ENCODE measurements at places on chromosomes 4 and X.

- DNase-seq: no peak
These were observed 112.4 kb downstream of the PSAPL1 start for GRCh38 chr4:7322166-7322991.

- no peak for DNase-seq
These were observed 41.6 kb downstream of the TMA16 start for GRCh38 chr4:163536091-163536490.

DNA sequence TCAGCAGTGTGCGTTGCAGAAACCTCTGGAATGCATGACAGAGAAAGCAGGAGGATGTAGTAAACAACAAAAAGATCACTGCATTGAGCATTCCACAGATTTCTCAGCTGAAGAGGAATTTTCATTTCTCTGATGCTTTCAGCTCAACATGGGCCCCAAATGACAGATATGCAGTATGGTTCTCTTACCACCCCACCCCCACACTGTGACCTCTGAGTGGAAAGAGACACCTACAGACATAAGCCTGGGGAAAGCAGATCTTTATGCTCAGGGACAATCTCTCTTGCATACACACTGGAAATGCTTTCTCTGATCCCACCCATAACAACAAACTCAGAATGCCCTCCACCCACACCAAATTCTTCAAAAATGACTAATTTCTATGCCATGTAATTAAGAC lies 983.7 kb upstream of the LCORL start:
- no peak for DNase-seq

DNA sequence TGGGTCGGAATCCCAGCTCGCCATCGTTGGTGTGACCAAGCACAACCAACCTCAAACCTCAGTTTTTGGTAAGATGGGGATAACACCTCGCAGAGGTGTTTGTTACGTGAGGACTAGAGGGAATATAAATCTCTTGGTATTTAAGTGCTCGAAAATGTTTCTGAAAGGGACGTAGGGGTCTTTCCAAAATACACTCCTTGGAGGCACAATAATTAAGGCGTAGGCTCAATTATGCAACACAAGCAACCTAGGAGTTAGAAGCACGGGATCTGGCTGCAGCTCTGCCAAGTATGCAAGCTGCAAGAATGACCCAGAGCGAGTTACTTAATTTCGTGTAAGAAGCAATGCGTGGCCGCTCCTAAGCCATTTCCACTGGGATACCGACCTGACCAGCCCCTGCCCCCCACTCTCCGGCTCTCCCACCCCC lies 552 bp downstream of the ADH5 start:
- peak; percentile 55 for DNase-seq

GRCh38 chrX:16577483-16578029 lies 72.4 kb upstream of the S100G start:
- no peak for DNase-seq

GRCh38 chrX:34656842-34657725 lies at the start of gene TMEM47:
TSS of gene TMEM47 (minus strand) at chrX:34657285. CDS start at chrX:34657029, 256 bp downstream.
- DNase-seq: peak; percentile 12

- DNase-seq: no peak
These were observed 906.8 kb upstream of the NDST4 start for GRCh38 chr4:116020141-116020722.

- no peak for DNase-seq
These were observed 1322.1 kb downstream of the ADGRL3 start for GRCh38 chr4:62522273-62522672.

GRCh38 chr4:86640469-86640868 lies 46.4 kb downstream of the PTPN13 start:
- DNase-seq: no peak

DNA sequence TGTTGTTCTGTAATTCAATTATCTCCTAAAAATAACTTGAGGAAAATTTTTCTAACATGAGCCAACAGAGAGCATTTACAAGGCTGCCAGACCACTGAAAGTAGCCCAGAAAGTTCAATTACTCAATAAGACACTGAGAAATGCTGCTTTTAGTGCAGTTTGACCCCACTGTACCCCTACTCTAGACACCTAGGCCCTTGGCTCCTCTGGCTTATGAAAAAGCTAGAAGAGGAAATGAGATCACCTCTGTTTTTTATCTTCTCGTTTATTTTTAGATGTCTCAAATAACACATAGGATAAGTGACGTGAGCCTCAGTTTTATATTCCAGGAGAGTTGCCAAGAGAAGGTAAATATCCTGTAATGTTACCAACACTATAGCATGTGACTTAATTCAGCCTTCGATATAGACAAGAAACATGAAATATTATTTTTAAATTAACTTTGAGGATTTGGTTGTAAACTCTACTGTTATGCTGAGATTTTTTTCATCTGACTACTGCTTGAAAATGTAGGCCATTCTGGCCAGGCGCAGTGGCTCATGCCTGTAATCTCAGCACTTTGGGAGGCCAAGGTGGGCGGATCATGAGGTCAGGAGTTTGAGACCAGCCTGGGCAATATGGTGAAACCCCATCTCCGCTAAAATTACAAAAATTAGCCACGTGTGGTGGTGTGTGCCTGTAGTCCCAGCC lies 24.4 kb downstream of the TNIP3 start:
- DNase-seq: no peak

- no peak for DNase-seq
These were observed 44.4 kb downstream of the LRBA start for GRCh38 chr4:150970685-150971151.

GRCh38 chr4:106315476-106315967 lies 487 bp downstream of the TBCK start:
- no peak for DNase-seq

DNA sequence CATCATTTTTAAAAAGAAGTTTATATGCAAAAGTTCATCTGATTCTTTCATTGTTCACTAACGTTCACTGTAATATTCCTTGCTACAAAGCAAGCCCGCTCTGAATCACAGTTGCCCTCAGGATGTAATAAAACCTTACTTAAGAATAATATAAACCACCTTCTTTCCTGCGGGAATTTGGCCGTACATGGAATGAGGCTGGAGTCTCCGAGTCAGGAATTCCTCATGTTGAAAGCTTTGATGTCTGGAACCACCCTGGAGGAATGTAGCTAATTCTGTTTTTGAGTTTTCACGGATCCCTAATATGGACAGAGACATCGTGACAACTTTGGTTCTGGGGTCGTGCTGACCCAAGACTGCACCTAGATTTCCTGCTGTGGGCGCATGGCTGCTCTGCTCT lies 58.5 kb downstream of the CRLF2 start:
- DNase-seq: no peak

- no peak for DNase-seq
These were observed 22.8 kb upstream of the FGFR3 start for GRCh38 chr4:1770245-1770644.

DNA sequence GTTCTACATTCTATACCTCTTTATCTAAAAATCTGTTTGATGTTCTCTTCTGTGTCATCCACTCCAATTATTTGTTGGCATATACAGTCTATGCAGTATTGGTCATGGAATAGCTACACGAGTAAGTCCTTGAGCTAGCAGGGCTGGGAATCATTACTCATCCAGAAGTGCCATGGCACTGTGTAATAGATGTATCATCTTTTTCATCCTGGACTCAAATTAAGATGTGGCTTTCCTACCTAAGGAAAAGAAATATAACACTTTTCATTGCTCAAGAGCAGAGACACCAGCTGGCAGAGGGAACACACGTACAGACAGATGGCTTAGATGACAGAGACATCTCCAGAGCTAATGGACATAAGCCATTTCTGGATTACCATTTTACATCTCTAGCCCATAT lies 159.8 kb downstream of the FAM13A start:
- no peak for DNase-seq

- DNase-seq: no peak
These were observed 280.3 kb upstream of the UGT8 start for GRCh38 chr4:114318309-114318708.

GRCh38 chr4:32988165-32988811 lies 2268.1 kb downstream of the PCDH7 start:
- no peak for DNase-seq

GRCh38 chr4:94284889-94285288 lies 57.7 kb downstream of the HPGDS start:
- no peak for DNase-seq

DNA sequence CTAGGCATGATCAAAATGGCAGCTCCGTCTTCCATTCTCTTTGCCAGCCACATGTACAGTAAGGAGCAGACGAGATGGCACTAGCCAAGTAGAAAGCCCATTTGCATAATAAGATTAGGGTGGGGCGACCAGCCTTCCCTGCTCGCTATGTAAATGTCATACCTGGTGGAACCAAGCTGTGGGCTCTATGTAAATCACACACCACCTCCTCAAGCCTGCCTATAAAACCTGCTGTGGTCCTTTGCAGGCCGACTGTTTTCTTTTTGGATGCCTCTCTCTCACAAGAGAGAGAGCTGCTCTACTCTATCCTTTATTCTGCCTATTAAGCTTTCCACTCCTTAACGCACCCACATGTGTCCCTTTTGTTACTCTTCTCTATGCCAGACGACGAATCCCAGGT lies 1472.7 kb downstream of the ARAP2 start:
- no peak for DNase-seq

GRCh38 chr4:127545271-127545670 lies 87.5 kb upstream of the INTU start:
- DNase-seq: no peak

GRCh38 chr4:91233164-91233563 lies 1070.6 kb upstream of the GRID2 start:
- DNase-seq: no peak

- DNase-seq: no peak
These were observed 123.9 kb downstream of the SLC7A11 start for GRCh38 chr4:138118270-138118669.

DNA sequence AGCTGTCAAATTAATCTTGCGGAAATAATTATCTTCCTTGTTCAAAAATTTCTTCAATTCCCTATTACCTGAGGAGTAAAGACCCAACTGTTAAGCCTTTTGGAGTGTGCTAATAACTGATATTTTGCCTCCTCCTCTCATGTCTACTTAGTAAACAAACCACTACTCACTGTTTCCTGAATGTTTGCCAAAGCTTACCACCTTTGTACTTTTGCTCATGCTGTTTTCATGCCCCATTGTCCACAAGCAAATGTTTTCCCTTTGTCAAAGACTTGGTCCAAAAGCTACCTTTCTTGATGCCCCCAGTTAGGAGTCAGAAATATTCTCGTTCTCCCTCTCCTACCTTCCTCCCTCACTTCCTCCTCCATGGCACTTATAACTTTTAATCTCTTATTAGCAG lies 226.1 kb downstream of the ENOX2 start:
- no peak for DNase-seq

GRCh38 chr4:183144787-183145186 lies 45.7 kb downstream of the WWC2 start:
- DNase-seq: no peak

GRCh38 chrX:16825264-16826035 lies 39.2 kb downstream of the TXLNG start:
- DNase-seq: no peak

- no peak for DNase-seq
These were observed 7.7 kb downstream of the S100P start for GRCh38 chr4:6701371-6701770.

GRCh38 chrX:108307132-108308085 lies 130.8 kb downstream of the COL4A6 start:
- DNase-seq: no peak

DNA sequence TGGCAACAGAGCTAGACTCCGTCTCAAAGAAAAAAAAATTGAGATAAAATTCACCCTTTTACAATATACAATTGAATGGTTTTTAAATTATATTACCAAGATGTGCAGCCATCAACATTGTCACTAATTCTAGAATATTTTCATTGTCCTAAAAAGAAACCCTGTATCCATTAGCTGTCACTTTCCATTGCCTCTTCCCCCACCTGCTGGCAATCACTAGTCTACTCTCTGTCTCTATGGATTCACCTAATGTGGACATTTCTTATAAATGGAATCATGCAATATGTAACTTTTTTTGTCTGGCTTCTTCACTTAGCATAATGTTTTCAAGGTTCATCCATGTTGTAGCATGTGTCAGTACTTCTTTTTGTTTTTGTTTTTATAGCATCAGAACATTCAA lies 20.8 kb downstream of the ABHD18 start:
- no peak for DNase-seq

GRCh38 chrX:154063234-154063633 lies 34.3 kb downstream of the MECP2 start:
- no peak for DNase-seq
